ENCODE measurements at places on chromosomes 5 and 9. TPM values are rescaled to one million over a fixed set of nuclear protein-coding genes. Genes with fewer than 3 reads are reported as not detected.

Gene SGTB
- 11.8 TPM for total RNA-seq

Gene STPG3
- not detected for total RNA-seq

Gene ZBTB43
- total RNA-seq: 14.0 TPM

Gene TOR4A
- 35.7 TPM for total RNA-seq

Gene PBX3
- total RNA-seq: 27.2 TPM
